ENCODE measurements at places on chromosomes 12 and 14. TPM values are rescaled to one million over a fixed set of nuclear protein-coding genes. Genes with fewer than 3 reads are reported as not detected.

DNA sequence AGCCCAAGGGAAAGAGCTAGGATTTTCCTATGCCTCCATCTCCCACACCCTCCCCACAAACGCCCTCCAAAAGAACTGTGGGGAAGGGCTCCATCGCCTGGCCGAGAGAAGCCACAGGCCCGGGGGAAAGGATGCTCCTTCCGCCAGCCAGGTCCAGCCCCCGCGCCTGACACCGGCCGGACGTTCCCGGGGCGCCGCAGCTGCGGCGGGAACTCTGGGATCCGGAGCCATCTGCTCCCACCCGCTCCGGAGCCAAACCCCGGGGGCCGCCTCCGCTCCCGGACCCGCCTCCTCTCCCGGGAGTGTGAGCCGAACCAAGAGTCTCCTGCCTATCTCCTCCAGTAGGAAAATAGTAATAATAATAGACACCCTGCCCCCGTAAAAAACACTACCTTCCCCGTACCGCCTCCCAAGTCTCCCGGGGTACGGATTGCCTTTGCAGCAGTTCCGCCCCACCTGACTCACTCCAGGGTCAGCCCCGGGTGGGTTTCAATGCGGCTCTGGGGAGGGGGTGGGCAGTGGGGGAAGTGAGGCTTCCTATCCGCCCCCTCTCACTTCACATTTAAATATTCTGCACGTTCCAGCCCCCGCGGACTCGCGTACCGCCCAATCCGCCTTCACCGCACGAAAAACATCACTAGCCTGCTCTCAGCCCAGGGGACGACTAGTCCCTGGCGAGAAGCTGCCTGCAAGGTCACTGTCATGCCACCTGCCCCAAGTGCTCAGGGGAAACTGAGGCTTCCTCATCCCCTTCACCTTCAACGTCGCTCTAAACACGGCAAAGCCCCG is 2.4 kb downstream of the AGAP2 start:
- no peaks in the 10 kb centered on the region for H3K27me3 ChIP-seq
- no peak overlapping the region for H3K4me3 ChIP-seq
- peaks cover 1% of the 10 kb centered on the region for H3K36me3 ChIP-seq
- DNase-seq = no peak
- H3K4me1 ChIP-seq = peaks cover 7% of the 10 kb centered on the region

DNA sequence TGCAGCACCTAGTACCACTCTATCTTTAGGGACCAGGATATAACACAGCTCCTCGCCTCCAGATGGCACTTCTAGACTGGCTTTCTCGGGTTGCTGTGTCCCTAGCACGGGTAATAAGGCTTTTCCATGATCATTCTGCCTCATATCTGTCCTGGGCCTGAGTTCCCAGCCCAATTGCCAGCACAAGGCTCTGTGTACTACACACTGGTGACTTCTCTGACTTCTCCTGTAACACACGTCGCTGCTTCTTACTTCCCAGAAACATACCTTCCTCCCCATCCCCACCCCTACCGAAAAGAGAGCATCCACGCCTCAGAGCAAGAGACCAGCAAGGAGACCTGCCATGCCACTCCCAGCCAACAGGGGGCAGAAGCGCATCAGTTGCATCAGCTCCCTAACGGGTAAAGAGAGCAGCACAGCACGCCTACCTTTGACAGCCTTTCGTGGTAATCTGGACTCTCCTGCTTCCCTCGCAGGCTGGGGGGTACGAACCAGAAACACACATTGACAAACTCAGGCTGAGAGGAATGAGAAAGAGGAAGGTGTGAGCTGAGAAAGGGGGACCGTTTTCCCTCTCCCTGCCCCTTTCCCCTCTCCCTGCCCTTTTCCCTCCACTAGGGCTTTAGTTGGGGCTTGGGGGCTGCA is 21.2 kb upstream of the ZNF740 start:
- peak; percentile 72 for DNase-seq
- H3K36me3 ChIP-seq = no peaks in the 10 kb centered on the region
- no peaks in the 10 kb centered on the region for H3K4me1 ChIP-seq
- no peaks in the 10 kb centered on the region for H3K27me3 ChIP-seq

GRCh38 chr14:24274101-24274543 is 2.7 kb upstream of the RABGGTA start:
- H3K4me3 ChIP-seq = peak overlapping the region; percentile 35
- DNase-seq = peak; percentile 93
- H3K27me3 ChIP-seq = no peaks in the 10 kb centered on the region
- peaks cover 49% of the 10 kb centered on the region for H3K4me1 ChIP-seq
- peak overlapping the region; percentile 64 for H3K27ac ChIP-seq
- H3K36me3 ChIP-seq = 0 out of 2 replicates have a peak, but pooled peaks cover 7% of the 10 kb centered on the region

DNA sequence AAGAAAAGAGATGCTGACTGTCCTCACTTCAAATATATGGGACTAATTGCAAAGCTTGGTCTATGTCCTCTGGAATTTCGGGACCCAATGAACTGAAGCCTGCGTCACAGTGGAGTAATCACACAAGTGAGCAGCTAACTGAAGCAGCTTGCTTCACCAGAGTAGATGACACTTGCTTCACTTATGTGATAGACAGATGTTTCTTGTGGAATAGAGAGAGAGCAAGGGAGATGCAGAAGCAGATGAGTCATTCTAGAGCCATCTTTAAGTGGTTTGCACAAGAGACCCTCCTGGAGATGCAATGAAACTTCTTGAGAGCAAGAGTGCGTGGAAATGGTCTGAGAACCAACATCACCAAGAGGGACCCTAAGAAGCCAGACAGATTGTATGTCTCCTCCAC is 1537.1 kb upstream of the FLRT2 start:
- H3K4me1 ChIP-seq = no peaks in the 10 kb centered on the region
- no peak overlapping the region for H3K4me3 ChIP-seq
- H3K27me3 ChIP-seq = no peaks in the 10 kb centered on the region
- no peak overlapping the region for H3K27ac ChIP-seq
- no peak for DNase-seq
- no peaks in the 10 kb centered on the region for H3K36me3 ChIP-seq

DNA sequence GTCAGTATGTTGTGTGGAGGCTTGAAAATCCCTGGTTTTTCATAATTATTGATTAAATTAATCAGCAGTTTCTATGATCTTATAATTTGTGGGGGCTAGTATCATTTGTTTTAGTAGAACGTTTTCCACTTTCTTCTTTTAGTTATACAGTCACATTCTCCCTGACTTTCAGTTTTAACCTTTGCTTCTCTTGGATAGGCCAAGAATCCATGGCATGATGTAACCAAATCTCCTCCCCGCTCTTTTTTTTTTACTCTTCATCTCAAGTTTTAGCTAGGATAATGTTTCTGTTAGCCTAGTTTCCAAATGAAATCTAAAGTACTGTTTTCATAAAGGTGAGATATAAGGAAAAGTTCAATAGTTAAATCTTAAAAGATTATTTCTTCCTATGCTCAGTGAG is 106.5 kb downstream of the TMEM117 start:
- H3K4me3 ChIP-seq = no peak overlapping the region
- H3K36me3 ChIP-seq = no peaks in the 10 kb centered on the region
- DNase-seq = no peak
- no peaks in the 10 kb centered on the region for H3K4me1 ChIP-seq

DNA sequence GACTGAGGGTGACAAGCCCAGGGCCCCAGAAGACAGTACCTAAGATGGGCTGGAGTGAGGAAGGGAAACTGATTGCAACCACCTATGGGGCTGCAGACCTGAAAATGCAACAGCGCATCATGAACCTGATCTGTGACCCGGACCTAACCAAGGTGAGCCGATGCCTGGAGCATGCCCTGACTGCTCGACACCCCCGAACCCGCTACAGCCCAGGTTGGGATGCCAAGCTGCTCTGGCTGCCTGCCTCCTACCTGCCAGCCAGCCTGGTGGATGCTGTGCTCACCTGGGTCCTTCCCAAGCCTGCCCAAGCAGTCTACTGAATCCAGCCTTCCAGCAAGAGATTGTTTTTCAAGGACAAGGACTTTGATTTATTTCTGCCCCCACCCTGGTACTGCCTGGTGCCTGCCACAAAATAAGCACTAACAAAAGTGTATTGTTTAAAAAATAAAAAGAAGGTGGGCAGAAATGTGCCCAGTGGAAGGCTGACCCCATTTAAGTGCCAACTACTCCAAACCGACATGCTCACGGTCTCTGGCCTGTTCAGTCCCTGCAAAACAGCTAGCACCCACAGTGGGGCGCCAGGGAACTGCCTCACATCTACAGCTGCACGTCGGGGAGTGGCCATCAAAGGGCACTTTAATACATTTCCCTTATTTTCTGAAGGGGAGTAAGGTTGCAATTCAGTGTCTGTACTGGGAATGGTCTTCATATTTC is 4.2 kb downstream of the RDH5 start:
- H3K4me1 ChIP-seq = peaks cover 10% of the 10 kb centered on the region
- H3K4me3 ChIP-seq = no peak overlapping the region

GRCh38 chr12:27915536-27915935 is 57.0 kb downstream of the PTHLH start:
- DNase-seq = no peak
- H3K4me1 ChIP-seq = peaks cover 6% of the 10 kb centered on the region
- H3K27me3 ChIP-seq = no peaks in the 10 kb centered on the region
- H3K4me3 ChIP-seq = no peak overlapping the region

- DNase-seq = no peak
- H3K4me3 ChIP-seq = no peak overlapping the region
- no peaks in the 10 kb centered on the region for H3K27me3 ChIP-seq
Measured at GRCh38 chr12:78331753-78332152, 501.1 kb downstream of the NAV3 start.

DNA sequence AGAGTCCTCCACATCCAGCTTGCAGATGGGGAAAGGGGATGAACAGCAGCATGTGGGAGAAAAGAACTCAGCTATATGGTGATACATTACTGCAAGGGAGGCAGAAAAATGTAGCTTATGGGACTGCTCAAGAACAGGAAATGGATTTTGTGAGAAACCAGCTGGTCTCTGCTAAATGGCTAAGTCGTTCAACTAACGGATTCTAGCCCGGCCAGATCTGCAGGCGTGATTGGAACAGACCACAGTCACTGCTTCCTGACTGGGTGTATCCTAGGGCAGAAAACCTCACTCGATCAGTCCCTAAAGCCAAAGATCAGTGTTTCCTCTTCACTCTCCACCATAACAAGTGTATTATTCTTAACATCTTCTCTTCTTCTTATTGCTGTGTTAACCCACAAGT is 8.1 kb upstream of the PTGDR start:
- H3K27ac ChIP-seq = no peak overlapping the region
- H3K4me3 ChIP-seq = no peak overlapping the region
- no peaks in the 10 kb centered on the region for H3K4me1 ChIP-seq
- no peak for DNase-seq

DNA sequence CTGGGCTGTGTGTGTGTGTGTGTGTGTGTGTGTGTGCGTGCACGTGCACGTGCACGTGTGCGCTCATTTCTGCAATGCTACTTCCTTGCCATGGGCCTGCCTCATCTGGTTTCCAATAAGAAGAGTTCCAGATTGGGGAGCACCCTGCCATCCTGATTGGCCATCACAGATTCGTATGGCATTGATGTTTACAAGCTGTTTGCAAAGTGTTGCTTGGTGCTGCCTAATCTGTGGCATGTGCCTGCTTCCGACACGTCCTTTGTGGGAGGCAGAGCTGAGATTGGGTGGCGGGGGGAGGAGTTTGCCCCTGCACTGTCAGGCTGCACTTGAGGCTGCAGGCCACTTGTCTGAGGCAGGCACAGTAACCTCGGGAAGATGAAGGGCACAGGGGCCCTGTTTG is 39.2 kb downstream of the SAMD4A start:
- H3K36me3 ChIP-seq = no peaks in the 10 kb centered on the region
- H3K27me3 ChIP-seq = no peaks in the 10 kb centered on the region
- H3K27ac ChIP-seq = no peak overlapping the region
- H3K4me1 ChIP-seq = no peaks in the 10 kb centered on the region
- DNase-seq = no peak

DNA sequence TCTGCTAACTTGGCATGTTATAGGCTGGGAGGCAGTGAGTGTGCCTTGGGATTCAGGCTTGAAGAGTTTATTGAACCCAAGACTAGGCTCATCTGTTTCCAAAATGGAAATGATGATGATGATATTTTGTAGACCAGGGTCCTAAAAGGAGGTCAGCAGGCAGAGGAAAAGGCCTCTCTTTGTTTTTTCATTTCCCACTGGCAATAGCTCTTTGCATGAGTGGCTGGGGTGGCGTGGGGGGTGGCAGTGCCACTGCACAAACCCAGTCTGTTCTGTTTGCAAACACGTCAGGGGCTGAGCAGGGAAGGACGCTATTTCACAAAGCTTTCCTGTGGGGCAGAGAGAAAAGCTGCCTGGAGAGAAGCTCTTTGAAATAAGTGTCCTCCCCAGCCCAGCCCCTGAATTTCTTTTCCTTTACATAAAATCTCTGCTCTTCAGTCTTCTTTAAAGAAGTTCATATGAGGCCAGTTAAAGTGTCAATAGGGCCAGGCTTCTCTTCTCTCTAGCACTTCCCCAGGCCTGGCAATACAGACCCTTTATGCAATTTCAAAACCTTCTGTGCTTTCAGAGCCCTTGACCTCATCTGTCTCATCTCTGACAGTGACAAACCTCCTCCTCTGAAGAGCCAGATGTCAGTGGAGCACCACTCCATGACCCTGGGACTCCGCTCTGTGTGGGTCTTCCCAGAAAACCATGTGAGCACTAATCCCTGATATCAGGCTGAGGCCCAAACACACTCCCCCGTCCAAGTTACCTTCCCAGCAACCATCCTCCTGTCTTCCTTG is 72.8 kb downstream of the ZNF664 start:
- H3K27me3 ChIP-seq = no peaks in the 10 kb centered on the region
- H3K36me3 ChIP-seq = no peaks in the 10 kb centered on the region
- H3K27ac ChIP-seq = no peak overlapping the region
- DNase-seq = no peak
- no peaks in the 10 kb centered on the region for H3K4me1 ChIP-seq

DNA sequence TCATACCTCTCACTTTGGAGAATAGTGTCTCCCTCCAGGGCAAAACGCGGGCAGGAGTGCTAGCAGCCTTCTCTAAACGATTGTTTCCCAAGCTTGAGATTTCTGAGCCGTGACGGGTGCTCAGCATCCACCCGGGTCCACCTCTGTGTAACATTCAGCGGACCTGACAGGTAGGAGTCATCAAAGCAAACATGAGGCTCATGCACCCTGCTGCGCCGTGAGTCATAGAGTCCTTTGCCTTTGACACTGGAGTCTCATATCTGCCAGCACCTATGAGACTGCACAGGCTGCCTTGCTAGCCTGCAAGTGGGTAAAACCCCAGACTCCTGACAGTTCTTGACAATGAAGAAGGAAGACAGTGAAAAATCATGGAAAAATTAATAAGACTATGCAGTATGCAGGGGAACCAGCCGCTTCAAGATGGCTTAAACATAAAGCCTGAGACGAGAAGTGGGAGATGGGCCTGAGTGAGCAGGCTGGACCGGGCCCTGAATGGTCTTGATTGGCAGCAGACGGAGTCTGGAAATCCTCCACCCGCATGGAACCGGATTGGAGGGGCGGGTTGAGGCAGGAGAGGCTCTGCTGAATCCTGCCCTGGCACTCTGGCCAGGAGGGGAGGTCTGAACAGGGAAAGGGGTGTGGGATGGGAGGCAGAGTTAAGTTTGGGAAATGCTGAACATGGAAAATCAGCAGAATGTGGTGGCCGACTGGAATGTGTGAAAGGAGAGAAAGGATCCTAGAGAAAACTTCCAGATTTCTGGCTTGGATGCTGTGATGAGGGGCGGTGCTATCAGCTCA is 54.2 kb downstream of the LGMN start:
- H3K4me3 ChIP-seq = no peak overlapping the region
- DNase-seq = no peak
- no peak overlapping the region for H3K27ac ChIP-seq
- peaks cover 9% of the 10 kb centered on the region for H3K4me1 ChIP-seq
- no peaks in the 10 kb centered on the region for H3K36me3 ChIP-seq

BTG1 gene
- 194 TPM for total RNA-seq

KANSL2 gene
- 28.6 TPM for total RNA-seq

CHD8 gene
- total RNA-seq = 80.7 TPM

DAO gene
- total RNA-seq = not detected

CCDC38 gene
- total RNA-seq = 0.08 TPM

KRT82 gene
- total RNA-seq = not detected
